Activated T-helper 1 cell treated with anti-CD3 and anti-CD28 coated beads, Interleukin-12 subunit alpha, Interleukin-12 subunit beta, Interleukin-2, Interleukin-4 antibody, amounts not matched to agents 30 ng/mL and 10 ng/mL and 1 ng/mL, durations not matched to agents 14 hours and 24 hours and 36 hours (primary cell): ENCODE measurements at places on chromosomes 2 and 18. TPM values are rescaled to one million over a fixed set of nuclear protein-coding genes. Genes with fewer than 3 reads are reported as not detected.
A peak's percentile ranks its signal among the peaks of the same experiment; 100 is the strongest.

Gene DSG4
- total RNA-seq: not detected in 2 replicates

Gene KYNU
- not detected in 2 replicates for total RNA-seq

GRCh38 chr2:232234922-232235615 lies 143.5 kb upstream of the ALPP start:
- peaks cover 9% of the 10 kb centered on the region for H3K36me3 ChIP-seq
- no peaks in the 10 kb centered on the region for H3K27me3 ChIP-seq
- H3K4me1 ChIP-seq: peaks cover 51% of the 10 kb centered on the region
- no peak for DNase-seq
- no peak overlapping the region for H3K4me3 ChIP-seq

DNA sequence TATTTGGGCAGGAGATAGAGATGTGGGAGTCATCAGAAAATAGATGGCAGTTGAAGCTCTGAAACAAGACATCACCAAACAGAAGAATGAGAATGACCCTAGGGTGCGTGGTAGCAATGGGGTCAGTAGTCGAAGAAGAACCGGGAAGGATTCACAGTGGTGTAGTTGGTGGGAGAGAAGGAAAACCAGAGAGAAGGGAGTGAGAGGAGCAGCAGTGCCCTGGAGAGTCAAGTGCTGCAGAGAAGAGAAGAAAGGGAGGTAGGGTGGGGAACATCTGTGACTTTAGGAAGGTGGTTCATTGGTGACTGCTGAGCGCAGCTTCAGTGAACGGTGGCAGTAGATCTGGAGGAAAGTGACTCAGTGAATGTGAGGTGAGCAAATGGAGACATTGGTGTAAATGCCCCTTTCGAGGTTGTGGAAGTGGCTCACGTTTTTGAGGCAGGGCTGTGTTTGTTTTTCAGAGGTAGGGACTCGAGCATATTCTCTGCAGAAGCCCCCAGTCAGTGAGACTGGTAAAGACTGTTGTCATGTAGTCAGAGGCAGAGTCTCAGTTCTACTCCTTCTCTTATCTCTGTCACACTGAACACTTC lies 36.4 kb downstream of the CDC42EP3 start:
- no peak for DNase-seq
- no peaks in the 10 kb centered on the region for H3K36me3 ChIP-seq
- peak overlapping the region; percentile 86 for H3K27ac ChIP-seq
- peaks cover 18% of the 10 kb centered on the region for H3K27me3 ChIP-seq
- peak overlapping the region; percentile 34 for H3K4me3 ChIP-seq
- peaks cover 44% of the 10 kb centered on the region for H3K4me1 ChIP-seq

GRCh38 chr2:150909090-150909489 lies 352.6 kb downstream of the RBM43 start:
- peaks cover 2% of the 10 kb centered on the region for H3K27me3 ChIP-seq
- no peaks in the 10 kb centered on the region for H3K36me3 ChIP-seq
- no peaks in the 10 kb centered on the region for H3K4me1 ChIP-seq
- no peak overlapping the region for H3K4me3 ChIP-seq
- no peak overlapping the region for H3K27ac ChIP-seq
